8988T (cell line): ENCODE measurements at places on chromosomes 4 and X.

DNA sequence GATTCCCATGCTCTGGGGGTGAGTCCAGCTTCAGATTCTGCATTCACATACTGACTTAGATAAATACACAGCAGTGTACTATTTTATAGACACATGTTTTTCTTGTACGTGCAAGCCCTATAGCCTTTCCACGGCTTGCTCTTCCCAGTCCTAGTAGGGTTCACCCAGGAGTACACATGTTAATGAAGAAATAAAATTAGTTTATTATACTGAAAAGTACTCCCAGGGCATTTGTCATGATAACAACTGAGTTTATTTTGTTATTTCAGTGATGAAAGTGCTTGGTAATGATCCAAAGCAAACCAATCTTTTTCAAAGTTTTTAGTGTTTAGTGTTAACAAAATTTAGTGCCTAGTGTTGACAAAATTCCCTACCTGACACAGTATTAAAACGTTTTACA lies 21.3 kb downstream of the MAPK10 start:
- no peak for DNase-seq

DNA sequence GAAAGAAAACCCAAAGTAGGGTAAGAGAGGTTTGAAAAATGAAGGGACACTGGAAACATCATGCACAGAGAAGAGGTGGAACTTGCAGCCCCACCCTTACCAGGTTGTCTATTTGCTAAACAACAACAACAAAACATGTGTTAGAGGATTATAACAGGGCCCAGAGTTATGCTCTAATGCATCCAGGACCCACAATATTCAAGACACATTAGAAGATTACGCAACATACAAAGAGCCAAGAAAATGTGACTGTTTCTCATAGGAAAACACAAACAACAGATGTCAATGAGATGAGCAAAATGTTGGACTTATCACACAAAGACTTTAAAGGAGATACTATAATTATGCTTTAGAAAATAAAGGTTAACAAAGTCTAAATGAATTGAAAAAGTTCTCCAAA lies 128.5 kb downstream of the LRBA start:
- no peak for DNase-seq

- no peak for DNase-seq
Observed at GRCh38 chr4:139152249-139152648, 24.8 kb downstream of the ELF2 start.

DNA sequence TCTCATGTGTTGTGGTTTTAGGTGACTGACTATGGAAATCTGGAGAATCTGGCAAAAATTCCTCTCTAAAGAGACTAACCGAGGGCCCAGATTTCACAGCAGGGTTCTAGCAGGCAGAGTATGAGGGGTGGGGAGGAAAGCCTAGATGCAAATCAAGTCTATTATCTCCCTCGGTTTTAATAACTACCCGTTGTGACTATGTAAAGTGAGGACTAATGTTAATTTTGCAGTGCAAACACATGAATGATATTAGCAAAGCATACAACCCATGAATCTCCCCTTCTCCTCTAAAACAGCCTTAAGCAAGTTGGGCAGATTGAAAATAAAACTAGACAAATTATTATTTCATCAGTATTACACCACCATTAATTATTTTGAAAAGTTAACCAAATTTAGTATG lies 131.4 kb downstream of the SLITRK2 start:
- no peak for DNase-seq

DNA sequence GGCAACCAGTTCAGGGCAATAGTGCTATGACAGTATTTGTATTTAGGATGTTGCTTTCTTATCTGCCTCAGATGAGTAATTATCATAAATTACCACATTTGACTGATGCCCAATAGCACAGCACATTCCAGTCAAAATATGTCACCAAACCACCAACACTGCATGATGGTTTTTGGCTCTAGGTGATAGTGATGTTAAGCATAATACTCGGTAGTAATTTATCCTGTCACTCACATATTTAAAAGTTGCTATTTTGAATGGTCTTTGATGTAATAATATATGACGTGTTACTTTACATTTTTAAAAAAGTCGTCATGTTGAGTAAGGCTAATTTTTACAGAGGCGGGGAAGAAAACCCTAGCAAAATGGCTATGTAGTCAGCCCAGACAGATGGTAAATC lies 42.5 kb downstream of the UNC5C start:
- no peak for DNase-seq

DNA sequence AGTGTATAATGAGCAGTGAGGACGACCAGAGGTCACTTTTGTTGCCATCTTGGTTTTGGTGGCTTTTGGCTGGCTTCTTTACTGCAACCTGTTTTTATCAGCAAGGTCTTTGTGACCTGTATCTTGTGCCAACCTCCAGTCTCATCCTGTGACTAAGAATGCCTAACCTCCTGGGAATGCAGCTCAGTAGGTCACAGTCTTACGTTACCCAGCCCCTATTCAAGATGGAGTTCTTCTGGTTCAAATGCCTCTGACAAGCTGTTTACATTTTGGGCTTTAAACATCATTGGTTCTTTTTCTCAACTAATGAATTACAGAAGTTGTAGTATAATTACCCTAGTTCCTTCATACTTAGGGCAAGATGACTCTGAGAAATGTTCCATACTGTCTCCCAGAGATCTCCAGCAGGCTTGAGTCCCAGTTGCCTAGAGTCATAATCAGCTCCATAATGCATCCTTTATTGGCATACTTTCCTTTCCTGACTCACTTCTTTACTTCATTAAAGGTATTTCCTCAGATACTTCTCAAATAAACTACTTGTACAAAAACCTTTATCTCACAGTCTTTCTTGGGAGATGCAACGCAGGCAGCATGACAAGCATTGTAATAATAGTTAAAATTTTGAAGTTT lies 136.5 kb downstream of the KDM6A start:
- DNase-seq: no peak

- DNase-seq: no peak
Observed at GRCh38 chrX:16305187-16305586, 137.9 kb downstream of the MAGEB17 start.

- DNase-seq: no peak
Observed at GRCh38 chr4:26233350-26233749, 87.5 kb upstream of the RBPJ start.

DNA sequence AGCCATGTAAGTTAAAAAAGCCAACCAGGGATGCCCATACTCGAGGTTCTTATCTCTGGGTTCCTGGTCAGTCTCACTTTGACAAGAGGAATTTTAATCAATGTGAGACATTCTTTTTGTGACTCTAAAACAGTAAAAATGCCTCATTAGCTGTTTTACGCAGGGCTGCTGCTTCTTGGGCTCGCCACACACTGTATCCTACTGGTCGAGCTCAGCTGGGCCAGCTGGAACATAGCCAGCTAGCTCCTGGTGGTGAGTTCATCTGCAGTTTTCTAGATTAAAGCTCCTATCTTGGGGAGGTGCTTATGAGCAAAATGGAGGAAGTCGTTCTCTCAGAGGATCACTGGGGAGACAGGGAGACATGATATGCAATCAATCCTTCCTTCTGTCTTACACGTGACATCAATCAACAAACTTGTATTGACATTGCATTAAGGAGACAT lies 55.9 kb upstream of the LEF1 start:
- DNase-seq: no peak

GRCh38 chr4:80099671-80100070 lies 26.6 kb upstream of the ANTXR2 start:
- DNase-seq: no peak

DNA sequence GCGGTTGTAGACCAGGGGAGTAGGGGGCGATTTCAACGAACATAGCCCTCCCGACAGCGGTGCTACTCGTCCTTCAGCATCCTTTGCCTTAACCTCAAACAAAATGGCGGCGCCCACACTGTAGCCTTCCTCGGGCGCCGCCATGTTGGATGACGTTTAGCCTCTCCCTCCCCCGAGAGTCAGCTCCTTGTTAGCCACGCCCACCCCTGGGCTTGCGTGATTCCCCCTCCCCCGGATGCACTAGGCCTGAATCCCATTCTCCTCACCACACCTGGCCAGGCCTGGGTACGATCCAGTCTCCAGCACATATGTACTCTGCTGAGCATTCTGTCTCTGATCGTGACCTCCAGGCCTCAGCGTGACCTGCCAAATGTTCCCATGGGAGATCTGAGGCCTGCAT lies 49.0 kb upstream of the ZNF157 start:
- DNase-seq: no peak

DNA sequence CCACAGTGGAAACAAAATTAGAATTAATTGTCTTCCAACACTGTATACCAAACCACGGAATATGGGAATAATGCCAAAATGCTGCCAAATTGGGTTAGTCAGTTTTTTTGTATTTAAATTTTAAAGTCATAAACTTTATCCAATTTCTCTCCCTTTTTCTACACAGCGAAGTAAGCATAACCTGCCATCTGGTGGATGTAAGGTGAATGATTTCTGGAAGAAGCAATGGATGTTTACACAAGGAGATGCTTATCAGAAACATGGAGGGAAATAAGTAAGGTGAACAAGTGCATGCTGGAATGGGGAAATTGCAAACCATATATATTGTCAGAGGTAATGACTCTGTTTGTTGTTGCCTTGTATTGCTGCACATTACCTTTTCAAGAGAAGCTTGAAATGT lies 691.9 kb downstream of the TECRL start:
- no peak for DNase-seq

GRCh38 chrX:130110379-130111219 lies at the start of gene ELF4:
ELF4 (minus strand) TSS chrX:130110497; CDS start chrX:130081330, 29,167 bp downstream.
- no peak for DNase-seq

DNA sequence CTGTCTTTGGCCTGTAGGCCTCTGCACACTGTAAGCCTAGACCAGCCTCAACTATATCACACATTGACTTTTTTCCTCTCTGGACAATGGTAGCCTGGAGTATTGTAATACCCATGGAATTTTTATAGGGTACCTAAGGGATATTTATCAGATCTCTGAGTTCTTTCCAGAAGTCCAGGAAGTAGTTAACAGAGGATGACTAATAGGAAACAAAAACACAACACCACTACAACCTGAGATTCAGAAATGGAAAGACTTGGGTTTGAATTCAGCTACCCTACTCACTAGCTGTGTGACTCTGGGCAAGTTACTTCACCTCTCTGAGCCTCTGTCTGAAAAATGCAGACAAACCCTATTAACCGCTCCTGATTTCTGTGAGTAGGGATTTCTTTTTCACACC lies 7.7 kb upstream of the STX18 start:
- no peak for DNase-seq

- no peak for DNase-seq
Observed at GRCh38 chr4:33013282-33013681, 2293.1 kb downstream of the PCDH7 start.

DNA sequence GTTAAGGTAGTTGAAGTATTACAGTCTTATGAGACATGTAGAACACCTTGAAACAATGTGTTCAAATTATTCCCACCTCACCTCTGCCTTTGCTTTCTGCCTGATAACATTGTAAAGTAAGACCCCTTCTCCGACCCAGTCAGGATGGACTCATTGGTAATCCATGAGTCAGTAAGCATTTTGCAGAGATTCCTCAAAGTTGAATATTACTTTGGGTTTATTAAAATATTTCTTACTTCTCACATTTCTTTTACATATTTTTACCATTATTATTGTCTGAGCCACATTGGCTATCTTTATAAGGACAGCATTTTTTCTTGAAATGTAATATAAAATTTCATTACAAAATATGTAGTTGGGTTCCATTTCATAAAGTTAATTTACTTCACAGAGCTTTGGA lies 201.6 kb downstream of the BMPR1B start:
- no peak for DNase-seq

DNA sequence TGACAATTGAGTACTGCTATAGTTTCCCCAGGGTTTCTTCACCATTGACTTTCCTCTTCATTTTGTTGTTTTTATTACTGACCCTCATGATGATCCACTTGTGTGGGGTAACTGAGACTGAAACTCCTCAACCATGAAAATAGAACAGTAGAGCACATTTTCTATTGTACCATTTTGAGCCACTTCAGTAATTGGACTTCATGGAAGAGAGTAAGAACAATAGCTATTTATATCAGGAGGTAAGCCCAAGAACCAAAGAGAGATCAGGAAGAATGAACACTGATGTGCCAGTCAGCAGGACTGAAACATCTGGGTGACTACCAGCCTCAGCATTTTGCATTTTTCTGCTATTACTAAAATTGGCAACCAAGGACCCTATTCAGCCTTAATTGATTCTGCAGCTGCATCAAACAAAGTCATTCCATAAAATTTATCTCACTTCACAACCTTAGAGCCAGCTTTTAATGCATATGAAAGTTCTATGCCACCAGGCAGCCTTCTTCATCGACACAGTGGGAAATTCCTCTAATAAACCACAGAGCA lies 151.4 kb downstream of the BANK1 start:
- DNase-seq: no peak

GRCh38 chr4:15794426-15794825 lies 16.3 kb downstream of the CD38 start:
- DNase-seq: no peak

- no peak for DNase-seq
Observed at GRCh38 chr4:139243448-139244365, 36.3 kb downstream of the MGARP start.

- no peak for DNase-seq
Observed at GRCh38 chrX:39453889-39454621, 643.7 kb downstream of the BCOR start.

DNA sequence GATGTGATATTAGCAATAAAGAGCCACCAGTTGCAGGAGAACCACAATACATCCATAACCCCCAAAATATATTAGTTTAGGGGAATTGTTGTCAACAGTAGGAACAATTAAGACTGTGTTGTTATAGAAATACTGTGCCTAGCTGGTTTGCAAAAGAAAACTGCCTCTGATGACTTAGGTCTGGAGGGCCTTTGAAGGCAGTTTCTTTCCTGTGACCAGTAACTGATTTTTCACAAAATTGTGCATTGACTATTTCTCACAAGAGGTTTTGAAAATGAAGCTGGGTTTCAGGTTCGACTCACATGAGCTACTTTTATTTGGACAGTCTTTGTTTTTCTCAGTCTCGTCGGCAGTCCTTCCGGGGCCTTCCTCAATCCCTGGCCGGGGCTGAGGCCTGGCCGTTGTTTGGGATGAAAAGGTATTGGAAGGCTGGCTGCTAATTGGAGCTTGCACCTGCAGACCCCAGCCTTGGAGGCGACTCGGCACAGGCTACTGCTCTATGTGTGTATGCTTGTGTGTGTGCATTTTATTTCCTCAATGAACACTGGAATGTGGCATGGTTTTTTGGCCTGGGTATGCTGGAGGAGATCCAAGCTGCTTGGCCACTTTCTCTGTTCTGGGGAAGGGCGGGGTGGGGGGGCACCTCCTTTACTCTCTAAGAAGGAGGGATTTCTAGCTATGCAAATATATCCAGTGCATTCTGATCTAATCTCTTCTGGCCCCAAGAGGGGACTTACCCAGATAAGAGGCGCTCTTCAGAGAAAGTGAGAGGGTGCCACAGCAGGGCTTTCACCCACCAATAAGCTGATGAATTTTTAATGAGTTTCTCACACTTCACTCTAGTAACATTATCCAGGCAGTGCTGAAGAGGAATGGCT lies 49.5 kb upstream of the LNX1 start:
- DNase-seq: no peak
